ENCODE measurements at places on chromosomes 11 and 22.

DNA sequence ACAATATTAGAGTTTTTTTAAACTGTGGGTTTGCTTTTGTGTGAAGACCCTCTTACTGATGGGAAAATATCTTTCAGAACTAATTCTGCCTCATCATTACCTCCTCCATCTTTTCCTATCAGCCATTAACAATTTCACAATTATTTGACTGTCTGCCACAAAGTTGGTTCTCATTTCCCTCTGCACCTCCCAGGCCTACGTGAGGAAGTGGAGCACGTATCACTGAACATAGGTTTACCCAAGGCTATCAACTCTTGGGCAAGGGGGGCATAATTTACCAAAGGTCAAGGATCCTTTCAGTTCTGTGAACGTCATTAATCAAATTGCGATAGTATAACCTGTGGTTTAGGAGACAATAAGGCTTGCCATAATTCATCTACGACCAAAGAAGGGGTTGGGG lies 60.0 kb downstream of the LIF start:
- DNase-seq, result no peak

GRCh38 chr22:20779014-20779817 lies 5.3 kb downstream of the SERPIND1 start:
- no peak for DNase-seq

DNA sequence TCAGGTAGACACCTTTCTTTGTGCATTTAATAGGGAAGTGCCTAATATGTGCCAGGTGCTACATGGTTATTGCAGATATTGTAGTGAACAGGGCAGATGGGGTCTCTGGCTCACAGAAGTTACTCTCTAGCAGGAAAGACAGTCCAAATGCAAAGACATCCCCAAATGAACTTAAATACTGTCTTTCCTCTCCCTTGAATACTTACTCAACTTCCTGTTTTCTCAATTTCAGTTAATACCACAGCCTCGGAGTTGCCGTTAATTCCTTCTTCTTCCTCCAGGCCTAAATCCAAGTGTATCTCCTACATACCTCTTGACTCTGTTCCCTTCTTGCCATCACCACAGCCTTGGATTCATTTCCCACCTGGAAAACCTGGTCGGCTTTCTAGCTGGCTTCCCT lies 134.3 kb upstream of the SESN3 start:
- DNase-seq, result no peak

- DNase-seq, result peak; percentile 51
Measured at GRCh38 chr11:36500315-36500721, 9.8 kb downstream of the TRAF6 start.

DNA sequence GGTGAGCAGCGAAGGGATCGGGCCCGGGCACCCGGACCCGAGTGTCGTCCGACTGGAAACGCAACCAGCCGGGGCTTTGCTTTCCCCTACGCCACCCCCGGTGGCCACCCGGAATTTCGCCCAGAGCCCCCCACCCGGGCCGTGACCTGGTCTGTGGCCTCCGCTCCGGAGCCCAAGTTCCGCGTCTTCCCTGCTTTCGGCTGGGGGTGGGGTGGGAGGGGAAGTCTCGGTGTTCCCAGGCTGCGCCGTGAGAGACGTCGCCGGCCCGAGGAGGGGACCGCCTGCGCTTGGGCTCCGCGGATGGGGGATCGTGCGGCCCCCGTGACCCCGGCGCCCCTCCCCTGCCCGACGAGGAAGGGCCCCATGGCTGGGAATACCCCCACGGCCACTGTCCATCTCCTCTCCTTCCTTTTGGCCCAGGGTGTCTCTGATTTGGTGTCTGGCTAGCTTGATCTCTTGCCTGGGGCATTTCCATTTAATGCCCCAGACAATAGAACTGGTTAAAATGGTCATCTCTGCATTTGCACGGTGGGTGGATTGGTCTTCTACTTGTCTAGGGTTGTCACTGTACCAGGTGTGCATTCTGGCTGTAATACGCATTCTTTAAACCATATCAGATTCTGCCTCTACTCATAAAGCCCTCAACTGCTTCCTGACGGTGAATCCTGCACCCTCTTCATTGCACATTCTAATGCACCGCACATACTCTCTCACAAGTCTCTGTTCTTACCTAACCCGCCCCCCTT lies 789 bp downstream of the SIK2 start:
- DNase-seq, result peak; percentile 35

GRCh38 chr11:7030836-7031235 lies 10.6 kb downstream of the NLRP14 start:
- DNase-seq, result no peak

DNA sequence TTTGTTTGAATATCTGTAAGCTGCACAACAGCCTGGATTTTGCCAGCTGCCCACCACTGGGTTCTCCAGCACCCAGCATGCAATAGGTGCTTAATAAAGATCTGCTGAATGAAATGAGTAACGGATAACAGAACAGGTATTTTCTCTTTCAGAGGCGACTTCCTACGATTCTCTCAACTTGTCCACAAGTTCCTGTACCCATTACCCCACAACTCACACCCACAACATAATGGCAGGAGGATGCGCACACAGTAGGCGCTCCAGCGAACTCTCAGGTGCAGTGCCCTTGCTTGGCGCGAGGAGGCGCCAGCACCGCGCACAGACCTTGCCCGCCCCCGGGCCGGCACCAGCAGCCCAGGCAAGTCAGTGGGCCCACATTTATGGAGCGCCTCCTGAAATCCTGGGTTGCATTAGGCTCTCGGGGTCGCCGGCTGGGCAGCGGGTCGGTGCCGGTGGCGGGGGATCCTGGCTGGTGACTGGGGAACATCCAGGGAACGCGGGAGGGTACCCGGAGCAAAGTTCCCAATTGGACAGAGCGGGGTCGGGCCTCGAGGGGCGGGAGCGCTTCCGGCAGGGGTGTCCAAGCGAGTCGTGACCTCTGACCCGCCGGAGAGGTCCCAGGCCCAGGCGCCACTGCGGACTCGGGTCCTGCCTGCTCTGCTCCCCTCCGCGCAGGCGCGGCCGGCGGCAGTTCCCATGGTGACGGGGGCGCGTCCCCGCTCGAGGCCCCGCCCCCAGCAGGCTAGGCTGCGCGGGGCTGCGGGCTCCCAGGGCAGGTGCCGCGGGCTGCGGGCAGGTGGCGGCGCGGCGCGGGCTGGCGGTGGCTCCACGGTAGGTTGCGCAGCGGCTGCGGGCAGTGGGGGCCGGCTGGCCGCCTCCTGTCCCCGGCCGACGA lies at the start of gene KIAA1671:
TSS of gene KIAA1671 (plus strand) at position 775 of the 895 bp plus-strand sequence. CDS start 75,284 bp downstream, outside the sequence.
- peak; percentile 80 for DNase-seq

GRCh38 chr11:79199729-79200354 lies 241.0 kb downstream of the TENM4 start:
- no peak for DNase-seq

DNA sequence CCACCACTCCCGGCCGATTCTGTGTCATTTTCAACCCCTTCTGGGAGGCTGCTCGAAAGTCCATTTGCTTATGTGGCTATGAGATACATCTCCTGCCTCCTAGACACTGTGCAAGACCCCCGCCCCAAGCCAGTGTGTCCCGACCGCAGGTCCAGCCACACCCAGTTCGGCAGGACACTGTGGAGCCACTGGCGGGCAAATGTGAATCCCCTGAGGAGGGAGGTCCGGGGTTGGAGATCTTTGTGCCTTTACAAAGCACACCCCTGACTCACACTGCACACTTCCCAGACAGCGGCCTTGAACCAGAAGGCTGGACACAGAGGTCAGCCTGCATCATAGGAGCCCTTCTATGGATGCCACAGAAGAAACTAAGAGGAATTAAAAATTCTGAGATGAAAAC lies 17.4 kb downstream of the FXYD6 start:
- DNase-seq, result no peak

- DNase-seq, result no peak
Measured at GRCh38 chr11:109677876-109678275, 255.9 kb downstream of the C11orf87 start.

GRCh38 chr11:7603031-7603781 lies 70.1 kb downstream of the CYB5R2 start:
- no peak for DNase-seq

DNA sequence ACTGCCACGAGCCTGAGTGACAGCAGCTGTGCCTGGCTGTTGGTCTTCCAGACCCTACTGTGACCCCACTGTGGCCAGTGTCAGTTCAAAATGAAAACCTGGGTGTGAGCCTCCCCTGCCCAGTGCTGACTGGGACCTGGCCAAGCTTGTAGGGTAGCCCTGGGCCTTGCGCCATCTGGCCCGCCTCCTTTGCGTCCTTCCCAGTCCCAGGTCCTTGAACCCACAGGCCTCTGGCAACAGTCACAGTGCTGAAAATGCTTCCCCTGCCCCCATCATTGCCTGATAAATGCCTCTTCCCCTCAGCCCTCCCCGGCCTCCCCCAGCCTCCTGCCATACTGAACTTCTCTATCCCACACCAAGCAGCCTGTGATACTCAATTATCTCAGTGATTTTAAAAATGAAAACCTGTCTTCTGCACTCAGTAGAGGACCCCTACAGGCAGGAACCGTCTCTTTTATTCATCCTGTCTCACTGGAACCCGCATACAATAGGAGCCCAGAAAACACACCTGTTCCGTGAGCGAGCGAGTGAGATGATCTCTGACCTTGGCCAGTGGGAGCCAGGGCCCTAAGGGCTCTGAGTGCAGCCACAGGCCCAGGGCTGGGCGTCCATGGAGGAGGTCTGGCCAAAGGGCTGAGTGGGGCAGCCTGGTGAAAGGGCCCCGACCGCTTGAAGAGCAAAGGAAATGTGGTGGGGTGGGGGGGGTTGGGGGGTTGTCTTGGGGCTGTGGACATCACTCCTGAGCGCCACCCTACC lies 49.7 kb upstream of the TTLL12 start:
- no peak for DNase-seq

DNA sequence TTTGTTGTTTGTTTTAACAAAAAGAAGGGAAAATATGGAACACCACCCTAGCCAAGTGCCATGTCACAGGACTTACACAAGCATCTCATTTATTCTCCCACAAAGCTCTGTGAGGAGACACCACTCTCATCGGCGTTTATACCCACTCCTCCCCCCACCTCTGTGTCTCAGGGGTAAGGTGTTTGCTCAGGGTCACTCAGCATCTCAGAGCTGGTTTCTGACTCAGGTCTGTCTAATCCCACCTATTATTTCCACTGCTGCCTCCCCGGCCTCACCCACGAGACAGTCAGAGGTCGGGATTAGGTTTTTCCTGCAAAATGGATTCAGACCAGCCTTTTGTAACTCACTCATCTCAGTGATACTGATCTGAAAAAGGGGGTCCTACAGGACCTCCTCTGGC lies 786.0 kb downstream of the OPCML start:
- no peak for DNase-seq

DNA sequence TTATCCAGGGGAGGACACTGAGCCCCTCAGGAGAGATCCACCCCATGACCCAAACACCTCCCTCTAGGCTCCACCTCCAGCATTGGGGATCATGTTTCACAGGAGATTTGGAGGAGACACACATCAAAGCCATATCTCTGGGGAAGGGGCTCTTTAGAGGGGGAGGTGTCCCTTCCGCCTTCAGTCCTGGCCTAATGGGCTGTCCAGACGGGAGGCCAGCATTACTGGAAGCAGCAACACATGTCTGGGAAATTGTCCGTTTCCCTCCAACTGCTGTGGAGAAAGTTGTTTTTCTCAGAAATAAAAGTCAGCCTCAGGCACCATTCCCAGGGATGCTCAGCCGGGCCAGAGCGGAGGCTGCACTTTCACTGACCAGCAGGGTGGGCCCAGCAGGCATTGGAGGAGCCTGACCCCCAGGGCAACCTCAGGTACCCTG lies 9.5 kb downstream of the CACNA1I start:
- DNase-seq, result no peak

DNA sequence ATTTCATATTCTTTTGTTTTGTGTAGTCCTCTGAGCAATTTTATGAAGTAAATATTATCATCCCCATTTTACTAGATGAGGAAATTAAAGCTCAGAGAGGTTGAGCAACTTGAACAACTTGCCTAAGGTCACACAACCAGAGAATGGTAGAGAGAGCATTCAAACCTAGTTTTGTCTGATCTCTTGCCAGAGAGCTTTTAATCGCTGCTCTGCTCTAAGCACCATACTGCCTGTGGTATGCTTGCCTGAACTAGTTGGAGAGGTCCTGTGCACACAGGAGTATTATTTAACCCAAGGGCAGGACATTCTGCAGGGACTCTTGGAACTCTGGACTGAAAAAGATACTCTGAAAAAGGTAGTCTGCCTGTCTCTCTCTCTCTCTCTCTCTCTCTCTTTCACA lies 38.5 kb downstream of the TRAF6 start:
- DNase-seq, result no peak

- no peak for DNase-seq
Measured at GRCh38 chr11:8228231-8228630, 35.4 kb downstream of the LMO1 start.

GRCh38 chr11:82791779-82792178 lies 58.1 kb upstream of the FAM181B start:
- no peak for DNase-seq

GRCh38 chr11:114310095-114310494 lies 13.9 kb downstream of the NNMT start:
- no peak for DNase-seq

DNA sequence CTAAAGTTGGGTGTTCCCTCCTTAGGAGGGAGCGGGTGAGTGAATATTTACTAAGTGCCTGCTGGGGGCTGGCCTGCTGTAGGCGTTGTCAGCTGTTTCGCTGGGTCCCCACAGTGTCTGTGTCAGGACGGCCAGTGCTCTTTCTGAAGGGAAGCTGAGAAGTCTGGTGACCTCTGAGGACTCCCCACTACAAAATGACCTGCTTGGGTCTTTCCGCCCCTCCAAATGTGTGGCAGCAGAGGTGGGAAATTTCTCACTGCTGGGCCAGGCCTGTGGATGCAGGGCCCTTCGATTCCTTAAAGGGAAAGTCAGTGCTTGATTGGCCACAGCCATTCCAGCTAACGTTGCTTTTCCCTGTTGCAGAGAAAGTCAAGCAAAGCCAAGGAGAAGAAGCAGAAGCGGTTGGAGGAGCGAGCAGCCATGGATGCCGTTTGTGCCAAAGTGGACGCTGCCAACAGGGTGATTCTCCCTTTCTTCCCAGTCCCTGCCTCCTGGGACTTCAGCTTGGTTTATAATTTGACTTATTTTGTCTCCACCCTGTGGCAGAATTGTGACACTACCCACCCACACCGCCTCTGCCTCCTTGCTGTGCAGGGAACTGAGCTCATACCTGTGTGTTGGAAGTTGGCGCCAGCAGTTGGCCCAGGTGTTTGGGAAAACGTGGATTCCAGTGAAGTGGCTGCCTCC lies 6.8 kb downstream of the NAA40 start:
- DNase-seq, result peak; percentile 60

- DNase-seq, result no peak
Measured at GRCh38 chr11:1827931-1828330, 6.9 kb upstream of the SYT8 start.

DNA sequence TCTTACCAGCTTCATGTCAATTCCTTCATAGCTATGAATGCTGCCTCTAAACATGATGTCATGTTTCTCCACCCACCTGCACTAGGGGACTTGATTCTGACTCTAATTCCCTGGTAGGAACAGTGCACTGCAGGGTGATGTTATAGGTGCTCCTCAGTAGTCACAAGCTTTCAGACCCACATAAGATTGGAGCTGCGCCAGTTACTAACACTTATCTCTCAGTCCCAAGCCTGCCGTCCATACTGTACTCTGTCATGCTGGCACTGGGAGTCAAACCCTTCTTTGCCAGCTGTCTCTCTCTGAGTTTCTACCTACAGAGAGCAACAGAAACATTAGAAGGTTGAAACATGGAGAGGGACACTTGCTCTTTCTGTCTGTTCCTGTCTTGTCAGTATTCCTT lies 5.5 kb downstream of the OR56A1 start:
- DNase-seq, result no peak

GRCh38 chr11:14386895-14387480 lies 28.0 kb upstream of the RRAS2 start:
- no peak for DNase-seq
